ENCODE measurements at places on chromosomes 3 and 15.

DNA sequence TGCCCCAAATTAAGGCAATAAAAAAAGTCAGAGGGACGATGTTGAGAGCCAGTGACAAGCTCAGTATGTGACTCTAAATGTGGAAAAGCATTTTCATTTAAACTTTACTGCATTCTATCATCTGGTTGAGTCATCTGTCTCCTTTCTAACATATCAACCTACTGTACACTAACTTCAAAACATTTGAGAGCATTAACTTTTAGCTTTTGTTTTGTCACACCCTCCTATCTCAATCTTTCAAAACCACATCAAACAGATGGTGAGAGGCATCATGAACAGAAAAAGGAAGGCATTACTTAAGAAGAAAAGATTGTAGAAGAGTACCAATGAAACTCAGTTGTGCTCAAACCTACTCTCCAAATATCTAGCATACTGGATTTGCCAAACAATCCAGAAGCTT is 4.8 kb downstream of the LRRC58 start:
- no peak for DNase-seq

DNA sequence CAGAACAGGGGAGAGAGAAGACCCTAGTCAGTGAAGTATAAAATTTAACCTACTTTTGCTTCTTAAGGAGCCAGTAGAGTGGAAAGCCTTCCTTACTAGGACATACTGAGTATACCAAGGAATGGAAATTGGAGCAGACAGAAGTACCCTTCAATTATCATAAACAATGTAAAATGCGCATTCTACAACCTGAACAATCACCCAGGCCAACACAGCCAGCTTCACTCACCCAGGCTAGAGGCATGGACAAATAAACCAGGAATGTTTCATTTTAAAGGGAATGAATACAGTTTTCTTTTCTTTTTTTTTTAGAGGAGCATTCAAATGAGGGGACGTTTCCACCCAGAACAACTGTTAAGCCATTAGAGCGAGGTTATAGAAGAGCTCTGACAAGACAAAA is 41.9 kb upstream of the PLXND1 start:
- no peak for DNase-seq

DNA sequence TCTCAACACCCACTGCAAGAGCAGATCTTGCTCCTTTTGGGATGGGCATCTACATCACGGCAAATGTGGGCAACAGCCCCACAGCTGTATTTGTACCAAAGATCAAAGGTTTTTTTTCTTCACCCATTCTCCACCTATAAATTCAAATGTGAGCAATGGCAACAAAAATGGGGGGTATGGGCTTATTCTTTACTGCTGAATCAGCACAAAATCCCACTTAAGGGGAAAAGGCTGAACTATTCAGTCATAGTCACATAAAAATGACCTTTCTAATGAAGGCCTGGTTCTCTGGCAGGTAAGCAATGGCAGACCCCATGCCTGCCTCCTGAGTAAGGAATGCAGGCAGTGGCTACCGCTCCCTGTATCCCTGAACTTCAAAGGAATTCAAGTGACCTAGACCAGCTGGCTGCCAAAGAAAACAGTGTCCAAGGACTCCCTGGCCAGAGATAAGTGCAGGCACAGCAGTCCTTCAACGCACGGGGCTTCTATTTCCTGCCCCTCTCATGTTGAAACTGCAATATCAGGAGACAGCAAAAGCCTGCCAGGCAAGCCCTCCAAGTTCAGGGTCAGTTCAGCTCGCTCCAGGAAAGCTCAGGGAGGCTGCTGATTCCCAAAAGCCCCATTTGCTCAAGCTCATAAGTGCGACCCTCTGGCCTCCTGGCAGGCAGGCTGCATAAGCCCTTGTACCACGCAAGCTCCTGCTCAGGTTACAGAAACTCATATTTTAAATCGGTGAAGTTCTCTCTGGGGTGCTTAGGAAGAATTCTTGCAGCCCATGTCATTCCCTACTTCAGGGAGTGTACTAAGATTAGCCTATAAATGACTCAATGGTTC is 134.1 kb downstream of the PDZRN3 start:
- no peak for DNase-seq

DNA sequence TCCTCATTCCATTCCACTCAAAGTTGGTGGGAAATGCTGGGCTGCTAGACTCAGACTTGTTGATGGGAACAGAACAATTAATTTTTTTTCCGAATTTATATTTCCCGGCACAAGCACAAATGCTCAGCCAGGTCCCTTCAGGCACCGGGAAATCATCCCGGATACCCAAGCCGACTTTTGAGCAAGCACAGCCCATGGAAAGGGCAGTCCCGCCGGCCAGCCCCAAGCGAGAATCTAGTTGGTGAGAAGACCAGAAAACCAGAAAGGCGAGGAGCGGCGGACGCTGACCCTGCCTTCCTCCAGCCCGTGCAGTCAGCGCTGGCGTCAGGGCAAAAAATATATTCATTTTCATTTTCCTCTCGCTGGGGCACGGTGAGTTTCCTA is 763 bp upstream of the ZIC4 start:
- no peak for DNase-seq

- DNase-seq, result no peak
Observed at GRCh38 chr15:79078763-79079410, 11.7 kb downstream of the RASGRF1 start.

GRCh38 chr3:189631409-189631808 is 220 bp downstream of the TP63 start:
- DNase-seq, result no peak

DNA sequence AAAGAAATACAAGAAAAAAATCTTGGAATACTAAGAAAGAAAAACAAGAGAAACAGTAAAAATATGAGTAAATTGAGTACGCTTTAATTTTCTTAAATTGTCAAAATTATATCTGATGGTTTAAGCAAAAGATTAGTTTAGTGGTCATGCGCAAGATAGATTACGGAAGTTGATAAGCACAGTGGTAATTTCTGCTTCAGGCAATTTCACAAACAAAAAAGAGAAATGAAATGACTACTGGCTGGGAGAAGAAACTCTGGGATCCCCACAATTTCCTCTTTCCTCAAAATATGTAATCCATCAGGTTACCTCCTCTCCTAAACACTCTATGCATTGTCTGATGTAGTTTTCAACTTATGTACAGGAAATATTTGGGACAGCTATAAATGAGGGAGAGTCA is 9.0 kb downstream of the MYD88 start:
- DNase-seq, result no peak

GRCh38 chr15:80929225-80929624 is 60.4 kb downstream of the MESD start:
- DNase-seq, result no peak

DNA sequence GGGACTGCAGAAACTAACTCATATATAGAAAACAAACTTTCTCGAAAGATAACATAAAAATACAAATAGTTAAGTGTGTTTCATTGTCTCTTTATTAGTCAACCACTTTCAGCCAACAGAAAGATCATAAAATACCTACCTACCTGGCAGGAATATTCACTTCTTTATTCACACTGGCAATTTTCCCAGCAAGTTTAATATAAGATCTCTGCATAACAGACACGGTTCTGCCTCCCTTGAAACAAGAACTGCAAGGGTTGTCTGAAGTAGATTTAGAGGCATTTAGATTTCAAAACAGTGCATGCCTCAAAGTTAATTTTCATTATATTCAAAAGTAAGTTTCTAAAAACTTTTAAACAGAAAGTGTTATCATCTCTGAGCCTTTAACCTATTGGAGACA is 7.1 kb downstream of the NPTN start:
- no peak for DNase-seq

- DNase-seq, result no peak
Observed at GRCh38 chr3:97359977-97360376, 404.6 kb upstream of the ARL6 start.

GRCh38 chr15:81197255-81197630 is 564 bp downstream of the IL16 start:
- DNase-seq, result no peak

DNA sequence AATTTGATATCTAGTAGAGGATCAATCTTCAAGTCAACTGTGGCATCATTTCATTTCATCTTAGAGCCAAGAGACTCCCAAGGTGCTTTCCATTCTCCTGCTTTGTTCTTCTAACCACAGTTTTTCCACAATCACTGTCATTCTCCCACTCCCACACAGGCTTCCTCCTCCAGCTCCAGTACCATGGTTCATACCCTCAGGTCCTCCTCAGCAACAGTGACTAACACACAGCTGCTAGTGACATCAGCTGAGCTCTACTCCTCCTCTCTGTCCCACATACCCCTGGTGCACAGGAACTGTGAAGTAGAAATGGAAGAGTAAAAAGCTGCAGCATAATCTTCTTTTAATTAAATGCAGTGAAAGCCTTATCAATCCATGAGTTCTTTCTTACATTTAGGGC is 200.2 kb upstream of the DPH6 start:
- no peak for DNase-seq

GRCh38 chr15:59373215-59373614 is 544 bp upstream of the MYO1E start:
- DNase-seq, result no peak

GRCh38 chr15:77617476-77618230 is 15.1 kb downstream of the LINGO1 start:
- no peak for DNase-seq

- no peak for DNase-seq
Observed at GRCh38 chr3:119098619-119099222, 47.2 kb upstream of the TEX55 start.

- no peak for DNase-seq
Observed at GRCh38 chr3:108341911-108342310, 45.6 kb downstream of the HHLA2 start.

GRCh38 chr3:70342149-70342548 is 29.7 kb upstream of the MDFIC2 start:
- no peak for DNase-seq

- no peak for DNase-seq
Observed at GRCh38 chr15:79863886-79864285, 32.9 kb downstream of the MTHFS start.

GRCh38 chr3:165770781-165771180 is 66.4 kb downstream of the BCHE start:
- DNase-seq, result no peak

- DNase-seq, result no peak
Observed at GRCh38 chr15:51046016-51046415, 48.7 kb downstream of the TNFAIP8L3 start.

DNA sequence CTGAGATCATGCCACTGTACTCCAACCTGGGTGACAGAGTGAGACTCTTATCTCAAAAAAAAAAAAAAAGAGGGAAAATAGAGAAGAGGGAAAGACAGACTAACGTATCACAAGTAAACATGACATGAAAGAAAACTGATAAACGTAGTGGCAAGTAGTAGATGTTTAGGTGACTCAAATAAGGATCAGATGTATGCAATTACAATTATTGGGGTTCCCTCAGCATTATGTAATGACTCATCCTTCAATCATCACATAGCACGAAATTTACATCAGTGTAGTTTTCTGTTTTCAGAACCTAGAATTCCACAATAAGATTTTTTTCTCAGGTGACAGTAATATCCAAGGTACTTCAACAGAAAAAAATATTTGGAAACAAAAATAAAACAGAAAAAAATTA is 46.6 kb downstream of the DPP8 start:
- no peak for DNase-seq

DNA sequence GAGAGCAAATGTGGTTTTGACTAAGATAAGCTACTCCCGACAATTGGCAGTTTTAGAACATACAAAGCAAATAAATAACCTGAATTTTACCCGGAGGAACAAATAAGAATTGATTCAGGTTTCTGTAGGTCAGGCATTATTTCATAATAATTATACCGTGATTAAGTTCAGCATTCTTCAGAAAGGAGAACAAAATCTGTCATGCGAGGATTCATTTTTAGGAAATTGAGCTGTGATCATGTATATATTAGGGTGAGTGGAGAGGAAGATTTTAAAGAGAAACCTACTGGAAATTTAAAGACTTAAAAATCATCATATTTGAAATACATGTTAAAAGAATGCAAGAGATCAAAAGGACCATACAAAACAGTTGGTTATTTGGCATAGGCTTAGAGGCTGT is 20.5 kb downstream of the ZNF609 start:
- no peak for DNase-seq

- DNase-seq, result no peak
Observed at GRCh38 chr3:25472153-25472552, 44.1 kb downstream of the RARB start.

DNA sequence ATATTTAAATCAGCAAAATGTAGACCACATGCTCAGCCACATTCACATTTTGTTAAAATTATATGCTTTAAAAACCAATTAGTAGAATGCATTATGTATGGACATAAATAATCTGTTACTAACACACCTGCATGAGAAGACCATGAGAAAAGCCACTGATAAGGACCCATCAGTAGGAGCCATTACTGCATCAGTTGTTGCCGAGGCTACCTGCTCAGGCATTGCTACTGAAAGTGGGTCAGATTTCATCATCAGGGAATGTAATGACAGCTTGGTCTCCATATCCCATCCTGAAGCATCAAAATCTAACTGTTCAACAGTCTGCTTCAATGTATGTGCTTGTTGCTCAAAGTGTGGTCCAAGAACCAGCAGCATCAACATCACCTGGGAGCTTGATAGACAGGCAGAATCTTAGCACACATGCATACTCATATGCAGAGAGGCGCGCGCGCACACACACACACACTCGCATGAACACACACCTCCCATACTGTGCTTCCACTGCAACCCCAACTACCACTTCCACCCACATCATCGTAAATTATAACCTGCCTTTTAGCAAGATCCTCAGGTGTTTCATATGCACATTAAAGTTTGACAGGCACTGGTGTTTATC is 72.4 kb upstream of the FOXB1 start:
- no peak for DNase-seq

GRCh38 chr15:41934843-41935242 is 37.5 kb downstream of the EHD4 start:
- peak; percentile 55 for DNase-seq

- DNase-seq, result no peak
Observed at GRCh38 chr3:4060064-4060463, 243.1 kb upstream of the SETMAR start.

DNA sequence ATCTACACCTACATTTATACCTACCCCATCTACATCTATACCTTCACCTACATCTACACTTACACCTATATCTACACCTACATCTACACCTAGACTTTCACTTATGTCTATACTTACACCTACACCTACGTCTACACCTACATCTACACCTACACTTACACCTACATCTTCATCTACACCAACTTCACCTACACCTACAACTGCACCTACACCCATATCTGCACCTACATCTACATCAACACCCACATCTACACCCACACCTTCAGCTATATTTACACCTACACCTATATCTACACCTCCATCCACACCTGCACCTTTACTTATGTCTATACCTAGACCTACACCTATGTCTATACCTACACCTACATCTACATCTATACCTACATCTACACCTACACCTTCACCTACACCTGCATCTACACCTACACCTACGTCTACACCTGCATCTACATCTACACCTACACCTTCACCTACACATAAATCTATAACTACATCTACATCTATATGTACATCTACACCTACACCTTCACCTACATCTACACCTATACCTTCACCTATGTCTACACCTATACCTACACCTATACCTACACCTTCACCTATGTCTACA is 30.9 kb upstream of the PRR23E start:
- DNase-seq, result no peak

GRCh38 chr15:42202653-42203052 is 5.5 kb downstream of the VPS39 start:
- DNase-seq, result no peak

GRCh38 chr3:38563886-38564270 is 67.7 kb downstream of the EXOG start:
- DNase-seq, result no peak

GRCh38 chr15:60316961-60317360 is 80.8 kb downstream of the ANXA2 start:
- DNase-seq, result no peak

Data from activated CD4-positive, alpha-beta T cell treated with anti-CD3 and anti-CD28 coated beads for 24 hours (primary cell).